ENCODE measurements at places on chromosomes 1 and 21.

GRCh38 chr1:204970937-204971336 lies 72.1 kb upstream of the CNTN2 start:
- DNase-seq: no peak

GRCh38 chr1:173864179-173864867 lies 3.5 kb downstream of the GAS5 start:
- DNase-seq: no peak

DNA sequence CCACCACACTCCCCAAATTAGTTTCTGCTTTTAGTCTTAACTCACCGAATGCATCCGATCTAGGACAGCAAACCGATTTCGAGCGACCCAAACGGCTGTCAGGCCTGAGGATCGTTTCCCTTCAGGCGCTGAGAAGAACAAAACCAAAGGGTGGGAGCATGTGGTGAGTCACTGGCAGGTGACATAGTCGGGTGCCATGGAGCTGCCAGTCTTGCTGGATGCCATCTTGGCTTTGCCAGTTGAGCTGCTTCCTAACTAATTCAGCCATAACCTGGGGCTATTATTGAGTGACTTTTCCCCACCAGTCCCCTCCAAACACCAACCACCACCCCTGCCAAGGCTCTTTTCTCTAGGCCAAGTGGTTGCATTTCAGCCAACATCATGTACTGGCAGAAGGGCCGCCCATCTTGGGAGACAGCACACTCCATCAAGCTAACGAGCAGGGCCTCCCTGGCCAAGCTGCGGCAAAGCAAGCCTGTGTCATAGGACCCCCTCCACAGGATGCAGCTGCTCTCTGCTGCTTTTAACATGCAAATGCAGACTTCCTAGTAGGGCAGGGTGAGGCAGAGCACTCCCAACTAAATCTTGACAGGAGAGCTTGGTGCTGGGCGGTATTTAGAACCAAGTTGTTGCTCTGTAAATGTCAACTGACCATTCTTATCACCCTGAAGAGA lies 22.3 kb upstream of the PEX19 start:
- no peak for DNase-seq

GRCh38 chr1:16294219-16295212 lies 57.5 kb upstream of the CPLANE2 start:
- DNase-seq: no peak

DNA sequence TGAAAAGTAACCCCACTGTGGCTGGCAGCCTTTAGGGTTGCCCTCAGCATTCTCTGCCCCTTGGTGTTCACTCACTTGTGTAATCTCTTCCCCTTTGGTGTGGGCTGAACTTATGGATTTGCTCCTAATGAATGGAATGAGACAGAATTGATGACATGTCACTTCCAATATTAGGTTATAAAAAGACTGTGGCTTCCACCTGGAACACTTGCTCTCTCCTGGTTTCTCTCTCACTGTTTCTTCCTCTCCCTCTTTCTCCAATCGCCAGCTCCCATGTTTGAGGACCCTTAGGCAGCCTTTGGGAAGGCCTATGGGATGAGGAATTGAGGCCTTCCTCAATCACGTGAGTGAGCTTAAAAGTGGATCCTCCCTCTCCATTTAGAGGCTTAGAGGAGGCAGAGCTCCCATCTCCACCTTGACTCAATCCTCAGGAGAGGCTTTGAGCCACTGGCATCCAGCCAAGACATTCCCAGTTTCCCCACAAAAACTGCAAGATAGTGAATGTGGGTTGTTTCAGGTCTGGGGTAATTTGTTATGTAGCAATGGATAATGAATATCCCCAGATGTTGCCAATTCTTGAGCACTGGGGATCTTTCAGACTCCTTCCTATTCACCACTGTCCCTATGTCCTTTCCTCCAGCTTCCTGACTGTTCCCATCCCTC lies 95.5 kb upstream of the CD34 start:
- no peak for DNase-seq

DNA sequence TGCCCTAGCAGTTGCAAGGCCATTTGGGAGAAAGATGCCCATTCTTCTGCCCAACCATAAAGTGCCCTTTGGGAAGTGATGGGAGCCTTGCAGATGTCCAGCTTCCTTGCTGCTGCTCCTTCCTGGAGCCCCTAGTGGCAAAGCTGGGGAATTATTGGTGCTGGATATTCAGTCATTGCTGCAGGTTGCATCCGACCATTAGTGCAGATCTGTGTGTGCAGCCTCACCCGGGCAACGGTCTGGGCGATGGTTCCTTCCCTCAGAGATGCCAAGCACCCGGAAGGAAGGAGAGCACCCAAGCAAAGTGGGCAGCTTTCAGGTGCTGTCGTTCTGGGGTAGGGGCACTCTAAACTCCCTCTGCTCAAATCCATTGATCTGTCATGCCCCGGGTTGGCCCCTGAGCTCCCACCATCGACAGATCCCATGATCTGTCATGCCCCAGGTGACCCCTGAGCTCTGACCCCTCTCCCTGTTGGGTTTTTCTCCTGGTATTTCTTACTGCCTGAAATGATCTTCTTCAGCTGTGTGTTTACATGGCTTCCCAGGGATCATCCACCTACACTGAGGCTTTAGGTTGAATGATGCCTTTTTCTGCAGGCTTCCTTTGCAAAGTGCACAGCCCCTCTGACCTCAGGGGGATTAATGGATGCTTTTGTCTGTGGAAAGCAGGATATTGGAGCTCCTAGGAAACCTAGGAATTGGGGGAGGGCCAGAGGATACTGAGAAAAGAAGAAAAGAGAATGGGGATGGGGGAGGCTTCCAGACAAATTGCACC lies 467.5 kb downstream of the PTPRU start:
- no peak for DNase-seq

DNA sequence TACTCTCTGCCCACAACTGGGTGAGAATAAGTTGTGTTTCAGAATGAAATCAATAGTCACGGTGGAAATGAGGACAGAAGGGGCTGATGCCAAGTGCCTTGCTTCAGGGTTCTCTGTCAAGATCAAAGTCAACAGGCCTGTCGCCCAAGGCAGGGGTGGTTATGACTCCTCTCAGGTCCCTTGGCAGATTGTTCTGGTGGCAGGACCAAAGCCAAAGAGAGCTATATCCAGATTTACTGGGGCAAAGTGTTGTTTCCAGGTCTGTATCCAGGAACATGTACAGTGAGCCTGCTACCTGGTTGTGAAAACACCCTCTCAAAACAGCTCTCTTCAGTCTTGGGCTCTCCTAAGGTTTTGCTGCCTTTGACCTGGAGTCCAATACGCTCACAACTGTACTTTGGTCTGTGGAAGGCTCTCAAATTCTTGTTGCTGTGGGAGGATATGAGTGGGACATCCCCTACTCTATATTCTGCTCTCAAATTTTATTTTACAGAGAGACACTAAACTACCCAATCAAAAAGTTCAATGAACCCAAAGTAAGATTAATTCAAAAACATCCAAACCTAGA lies 175.1 kb upstream of the ETV3 start:
- no peak for DNase-seq

GRCh38 chr1:154833841-154834240 lies 36.2 kb downstream of the KCNN3 start:
- DNase-seq: no peak

DNA sequence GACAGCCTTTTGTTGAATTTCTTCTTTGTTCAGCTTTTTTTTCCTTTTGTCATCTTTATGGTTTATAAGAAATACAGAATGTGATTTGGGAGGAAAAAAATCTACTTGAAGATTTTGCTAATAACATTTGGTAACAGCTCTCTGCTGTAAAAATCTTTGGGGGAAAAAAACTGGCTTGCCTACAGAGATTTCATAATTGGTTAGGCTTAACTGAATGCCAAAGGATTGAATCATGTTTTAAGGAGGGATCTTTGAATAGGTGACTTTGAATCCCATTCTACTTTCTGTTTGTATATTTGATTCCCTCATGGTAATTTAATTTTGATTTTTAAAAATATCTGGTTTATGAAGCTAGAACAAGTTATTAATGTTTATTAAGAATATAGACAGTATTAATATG lies 3.2 kb downstream of the BTF3L4 start:
- no peak for DNase-seq

DNA sequence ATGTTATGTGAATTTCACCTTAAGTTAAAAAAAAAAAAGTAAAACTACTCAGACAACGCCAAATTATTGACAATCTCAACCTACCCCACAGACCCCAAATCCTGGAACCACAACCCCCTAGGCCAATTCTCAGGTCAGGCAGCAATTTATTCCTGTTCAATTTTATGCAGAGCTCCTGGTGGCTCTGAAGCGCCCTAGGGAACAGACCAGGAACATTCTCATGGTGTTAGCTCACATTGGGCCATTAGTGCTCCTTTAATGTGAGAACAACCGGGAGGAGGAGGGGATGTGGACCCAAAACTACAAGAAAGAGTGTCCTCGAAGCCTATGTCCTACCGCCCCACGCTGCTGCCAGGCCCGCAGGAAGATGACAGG lies 403 bp upstream of the PSEN2 start:
- DNase-seq: no peak

DNA sequence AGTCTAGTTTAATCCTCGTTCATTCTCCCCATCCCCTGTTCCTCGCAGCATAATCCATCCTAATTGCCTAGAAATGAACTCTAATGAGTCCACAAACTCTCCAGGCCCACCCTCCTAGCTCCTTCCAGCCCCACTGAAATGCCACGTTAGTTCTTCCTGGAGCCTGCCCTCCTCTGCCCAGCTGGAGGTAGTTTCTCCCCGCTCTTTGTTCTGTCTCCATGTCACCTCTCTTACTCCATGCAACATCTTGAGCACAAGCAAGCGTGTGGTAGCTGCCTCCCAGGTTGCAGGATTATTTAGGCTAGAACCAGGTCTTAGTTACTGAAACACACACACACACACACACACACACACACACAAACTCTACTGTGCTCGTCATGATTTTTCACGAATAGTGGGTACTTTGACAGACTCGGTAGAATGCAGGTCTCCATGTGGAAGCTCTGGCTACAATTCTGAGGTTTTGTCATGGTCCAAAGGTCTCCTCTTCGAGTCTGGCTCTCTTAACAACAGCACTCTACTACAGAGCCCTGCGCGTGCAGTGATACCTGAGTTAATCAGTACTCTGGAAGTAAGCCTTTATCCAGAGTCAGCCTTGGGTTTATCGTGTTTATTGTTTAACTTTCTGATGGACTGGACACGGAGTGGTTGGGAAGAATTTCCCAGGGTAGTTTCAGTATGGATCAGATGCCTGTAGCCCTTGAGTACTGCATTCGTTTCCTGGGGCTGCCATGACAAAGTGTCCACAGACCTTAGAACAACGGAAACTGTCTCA lies 27.5 kb downstream of the HUNK start:
- DNase-seq: no peak

DNA sequence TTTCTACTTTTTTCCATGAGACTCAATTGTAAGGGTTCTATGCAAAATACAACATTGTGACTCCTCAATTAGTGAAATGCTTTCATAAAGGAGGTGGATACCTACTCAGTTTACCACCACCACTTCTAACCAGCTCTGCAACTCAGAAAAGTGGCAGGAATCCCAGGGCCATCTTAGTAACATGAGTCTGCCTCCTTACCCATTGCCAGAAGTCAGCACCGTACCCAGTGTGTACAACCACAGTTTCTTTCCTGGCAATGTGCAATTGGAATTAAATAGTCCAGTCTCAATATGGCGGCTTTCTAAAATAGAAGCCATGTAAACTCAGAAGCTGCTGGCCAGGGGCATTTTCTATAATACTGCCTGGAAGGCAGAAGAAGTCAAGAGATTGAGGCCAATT lies 32.1 kb downstream of the TESK2 start:
- no peak for DNase-seq

GRCh38 chr1:40703316-40703715 lies 11.8 kb downstream of the NFYC start:
- DNase-seq: no peak

DNA sequence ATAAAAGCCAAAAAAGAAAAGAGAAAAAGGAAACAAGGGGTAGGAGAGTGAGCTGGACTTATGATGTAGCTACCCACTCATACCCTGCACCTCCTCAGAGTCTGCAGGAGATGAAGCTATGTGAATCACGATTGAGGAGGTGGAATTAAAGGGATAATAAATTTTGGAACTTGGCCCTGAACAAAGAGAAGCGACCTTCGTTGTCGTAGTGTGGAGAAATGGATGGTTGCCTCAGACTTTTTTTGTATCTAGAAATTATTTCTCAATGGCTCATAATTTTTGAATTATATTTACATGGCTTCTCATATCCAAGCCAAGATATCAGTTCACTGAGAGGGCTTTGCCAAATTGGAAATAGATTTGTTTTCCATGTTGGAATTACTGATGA lies 37.8 kb upstream of the SIPA1L2 start:
- no peak for DNase-seq

GRCh38 chr1:16348414-16349182 lies 3.7 kb downstream of the FBXO42 start:
- no peak for DNase-seq

DNA sequence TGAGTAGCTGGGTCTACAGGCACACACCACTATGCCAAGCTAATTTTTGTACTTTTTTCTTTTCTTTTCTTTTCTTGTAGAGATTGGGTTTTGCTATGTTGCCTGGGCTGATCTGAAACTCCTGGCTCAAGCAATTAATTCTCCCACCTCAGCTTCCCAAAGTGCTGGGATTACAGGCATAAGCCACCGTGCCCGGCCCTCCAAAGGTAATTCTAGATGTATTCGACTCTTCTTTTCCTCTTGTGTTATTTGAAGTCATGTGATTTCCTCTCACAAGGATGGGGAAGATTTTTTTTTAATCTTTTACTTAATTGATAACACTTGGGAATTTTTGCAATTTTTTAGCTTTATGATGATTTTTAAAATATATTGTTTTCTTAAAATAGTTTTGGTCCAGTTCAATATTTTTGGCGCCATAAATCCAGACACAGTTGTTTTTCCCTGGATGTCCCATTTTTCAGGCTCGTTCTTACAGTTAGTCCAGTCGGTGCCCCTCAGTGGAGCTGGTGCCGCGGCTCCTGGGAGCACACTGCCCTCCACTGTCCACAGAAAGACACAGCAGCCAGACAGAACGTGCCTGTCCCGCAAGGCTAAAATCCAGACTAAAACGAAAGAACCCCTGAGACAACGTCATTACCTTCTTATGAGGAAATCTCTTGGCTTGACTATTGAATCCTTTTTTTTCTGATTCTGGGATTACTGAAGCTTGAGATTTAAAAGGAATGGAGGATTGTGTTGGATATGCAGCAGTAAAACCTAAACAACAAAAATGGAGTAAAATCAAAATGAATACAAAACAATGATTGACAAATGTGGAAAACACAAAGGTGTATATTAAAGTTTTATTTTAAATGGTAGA lies 22.4 kb downstream of the STPG1 start:
- DNase-seq: peak; percentile 40

- DNase-seq: no peak
These were observed 18.1 kb upstream of the FCRLA start for GRCh38 chr1:161688946-161689345.

- DNase-seq: no peak
These were observed 63.2 kb downstream of the CASQ2 start for GRCh38 chr1:115705085-115705951.

- DNase-seq: no peak
These were observed 176.1 kb downstream of the SLC45A1 start for GRCh38 chr1:8493916-8494540.

DNA sequence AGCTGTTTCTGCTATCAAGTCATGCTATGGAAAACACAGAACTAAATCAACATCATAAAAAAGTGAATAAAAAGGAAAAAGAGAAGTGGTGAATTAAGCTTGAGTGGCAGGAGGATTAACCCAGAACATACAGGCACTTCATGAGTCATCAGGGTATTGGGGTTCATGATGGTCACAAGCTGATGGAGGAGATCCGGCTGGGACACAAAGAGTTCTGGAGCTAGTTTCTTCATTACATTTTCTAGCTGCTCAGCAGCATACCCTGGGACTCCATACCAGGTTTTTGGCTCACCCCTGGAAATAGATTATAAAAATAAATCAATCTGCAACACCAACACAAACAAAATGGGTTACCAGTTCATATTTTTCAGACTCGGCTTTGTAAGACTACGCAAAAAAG lies 42.5 kb upstream of the SYT2 start:
- DNase-seq: no peak
